ENCODE measurements at places on chromosomes 6 and 20. TPM values are rescaled to one million over a fixed set of nuclear protein-coding genes. Genes with fewer than 3 reads are reported as not detected.

DNA sequence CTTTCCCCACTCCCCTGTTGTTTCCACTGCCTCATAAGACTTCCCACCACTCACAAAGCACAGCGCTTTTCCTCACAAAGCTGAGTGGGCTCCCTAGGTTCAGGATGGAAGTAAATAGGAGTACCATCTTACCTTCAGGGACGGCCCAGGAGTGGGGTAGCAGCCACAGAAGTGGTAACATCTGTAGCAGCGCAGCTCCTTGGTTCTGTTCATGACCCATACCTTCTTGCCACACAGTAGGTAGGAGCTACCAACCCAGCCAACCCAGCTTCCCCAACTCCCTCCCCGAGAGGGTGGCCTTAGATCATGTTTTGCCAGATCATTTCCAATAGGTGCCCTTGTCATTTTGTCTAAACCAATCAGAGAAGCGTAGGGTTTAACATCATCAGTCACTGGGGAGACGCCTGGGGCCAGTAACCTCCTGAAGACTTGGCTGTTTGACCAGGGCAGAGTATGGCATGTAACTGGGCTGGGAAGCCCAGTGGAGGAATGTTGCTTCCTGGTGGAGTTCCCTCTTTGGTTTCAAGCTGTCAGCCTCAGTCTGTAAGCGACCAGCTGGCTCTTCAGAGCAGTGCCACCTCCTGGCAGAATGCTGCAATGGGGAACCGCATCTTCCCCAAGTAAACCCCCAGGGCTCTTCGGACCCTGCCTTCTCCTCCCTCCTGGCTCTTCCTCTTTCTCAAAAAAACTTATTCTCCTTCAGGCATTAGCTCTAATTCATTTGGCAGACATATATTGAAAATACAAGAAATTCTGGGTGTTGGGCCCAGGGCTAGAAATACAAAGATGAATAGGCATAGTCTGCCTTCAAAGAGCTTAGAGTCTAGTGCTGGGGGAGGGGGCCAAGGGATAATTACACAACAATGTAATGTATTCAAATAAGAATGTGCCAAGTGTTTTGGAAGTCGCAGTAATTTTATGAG lies at the start of gene HLA-DMA:
Gene HLA-DMA (minus strand): TSS at position 281 of the 923 bp plus-strand sequence. CDS start 61 bp downstream, at position 220.
- no peak within 1 kb of the TSS for H3K27ac ChIP-seq
- H3K4me3 ChIP-seq: no peak within 1 kb of the TSS
- no peaks in the 10 kb centered on the region for H3K27me3 ChIP-seq

DNA sequence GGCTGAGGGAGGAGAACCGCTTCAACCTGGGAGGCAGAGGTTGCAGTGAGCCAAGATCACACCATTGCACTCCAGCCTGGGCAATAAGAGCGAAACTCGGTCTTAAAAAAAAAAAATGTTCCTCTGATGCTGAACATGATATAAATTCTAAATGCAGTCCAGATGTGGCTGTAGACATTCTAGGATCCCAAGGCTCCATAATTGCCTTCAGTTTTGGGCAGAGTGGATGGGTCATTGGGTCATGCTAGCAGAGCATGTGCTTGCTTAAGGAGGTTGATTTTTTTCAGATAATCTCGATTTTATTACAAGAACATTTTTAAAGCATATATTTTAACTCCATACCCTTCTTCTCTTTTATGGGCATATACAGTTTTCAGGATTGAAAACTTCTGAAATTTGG lies 112.0 kb downstream of the UTRN start:
- H3K4me1 ChIP-seq: no peaks in the 10 kb centered on the region
- H3K27me3 ChIP-seq: no peaks in the 10 kb centered on the region
- H3K27ac ChIP-seq: no peak overlapping the region

The SPEF1 gene
- polyA plus RNA-seq: 0.06 TPM

DNA sequence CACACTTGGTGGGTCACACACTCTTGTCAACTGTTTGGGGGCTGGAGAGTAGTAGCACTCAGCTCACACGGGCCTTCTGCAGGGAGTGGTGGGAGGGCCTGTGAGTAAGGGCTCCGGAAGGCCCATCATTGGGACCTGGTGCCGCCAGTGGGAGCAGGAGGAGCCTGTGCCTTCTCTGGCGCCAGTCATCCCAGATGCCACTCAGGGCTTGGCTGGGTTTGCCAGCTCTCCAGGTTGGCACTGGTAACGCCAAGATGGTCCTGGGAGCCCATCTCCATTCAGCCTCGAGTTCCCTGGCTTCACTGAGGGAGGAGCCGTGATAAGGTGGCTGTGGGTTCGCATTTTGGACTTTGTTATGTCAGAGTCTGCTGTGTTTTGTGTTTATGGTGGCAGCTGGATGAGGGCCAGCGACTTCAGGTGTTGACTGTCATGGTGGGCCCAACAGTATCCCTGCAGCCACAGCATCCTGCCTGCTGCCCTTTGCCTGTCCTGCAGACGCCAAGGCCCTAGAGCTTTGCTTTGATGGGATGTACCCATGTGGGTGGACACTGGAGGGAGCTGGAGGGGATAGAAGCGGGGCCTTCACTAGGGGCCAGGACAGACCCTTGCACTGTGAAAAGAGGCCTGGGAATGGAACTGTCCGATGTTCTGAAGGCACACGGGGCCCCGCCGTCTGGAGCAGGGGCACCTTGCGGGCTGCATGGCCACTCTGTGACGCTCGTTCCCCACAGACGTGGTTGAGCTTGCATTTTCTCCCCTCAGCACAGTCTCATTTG lies 13.3 kb upstream of the DNAJC5 start:
- no peaks in the 10 kb centered on the region for H3K27me3 ChIP-seq
- H3K4me3 ChIP-seq: no peak overlapping the region
- H3K4me1 ChIP-seq: peaks cover 20% of the 10 kb centered on the region
- no peak overlapping the region for H3K27ac ChIP-seq
- peaks cover 44% of the 10 kb centered on the region for H3K36me3 ChIP-seq

- no peak overlapping the region for H3K27ac ChIP-seq
- no peaks in the 10 kb centered on the region for H3K36me3 ChIP-seq
- DNase-seq: no peak
- H3K4me3 ChIP-seq: no peak overlapping the region
- no peaks in the 10 kb centered on the region for H3K27me3 ChIP-seq
- no peaks in the 10 kb centered on the region for H3K4me1 ChIP-seq
Measured at GRCh38 chr20:8764344-8764962, 304.4 kb upstream of the PLCB4 start.

GRCh38 chr6:91213229-91213901 lies 626.5 kb upstream of the MAP3K7 start:
- H3K4me3 ChIP-seq: no peak overlapping the region
- no peaks in the 10 kb centered on the region for H3K36me3 ChIP-seq
- no peaks in the 10 kb centered on the region for H3K27me3 ChIP-seq
- no peak for DNase-seq
- H3K4me1 ChIP-seq: no peaks in the 10 kb centered on the region
- H3K27ac ChIP-seq: no peak overlapping the region

The OXT gene
- not detected for polyA plus RNA-seq

DNA sequence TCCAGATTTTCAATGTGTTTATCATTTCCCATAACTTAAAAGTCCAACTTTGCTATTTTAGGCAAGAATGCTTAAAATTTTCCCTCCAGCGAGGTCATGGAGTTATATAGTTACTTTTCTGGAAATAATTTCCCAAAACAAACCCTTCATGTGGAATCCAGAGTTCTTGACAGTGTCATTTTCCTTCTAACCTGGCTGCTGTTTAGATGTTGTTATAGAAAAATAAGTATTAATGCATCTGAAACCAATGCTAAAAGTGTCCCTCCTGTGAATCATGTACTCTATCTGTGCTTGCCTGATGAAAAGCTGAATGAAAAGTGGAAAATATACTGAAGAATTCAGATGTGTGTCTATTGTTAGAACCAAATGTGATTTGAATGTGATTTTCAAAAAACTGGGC lies 245.3 kb upstream of the HSF2 start:
- no peak overlapping the region for H3K27ac ChIP-seq
- no peaks in the 10 kb centered on the region for H3K27me3 ChIP-seq
- no peak overlapping the region for H3K4me3 ChIP-seq

DNA sequence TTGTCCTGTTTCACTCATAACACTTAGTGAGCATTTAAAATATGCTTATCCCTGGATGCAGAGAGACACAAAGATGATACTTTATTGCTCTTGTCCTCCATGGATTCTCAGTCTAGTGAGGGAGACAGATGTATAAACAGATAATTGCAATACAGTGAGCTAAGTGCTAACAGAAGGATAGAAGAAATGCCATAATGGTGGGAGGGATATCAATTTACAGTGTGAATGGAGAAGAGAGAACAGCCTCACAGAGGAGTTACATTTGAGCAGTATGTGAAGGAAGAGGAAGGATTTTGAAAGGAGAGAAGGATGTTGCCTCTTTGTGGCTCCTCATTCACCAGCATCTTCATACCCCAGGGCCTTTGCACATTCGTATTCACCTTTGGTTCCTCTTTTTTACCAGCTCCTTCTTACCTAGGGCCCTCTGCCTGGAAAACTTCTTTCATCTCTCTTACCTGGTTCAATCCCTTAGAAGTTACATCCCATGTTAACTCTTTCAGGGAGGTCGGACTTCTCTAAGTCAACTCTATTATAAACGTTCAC lies 341.7 kb downstream of the PRL start:
- no peaks in the 10 kb centered on the region for H3K36me3 ChIP-seq
- H3K4me1 ChIP-seq: peaks cover 4% of the 10 kb centered on the region
- no peak overlapping the region for H3K27ac ChIP-seq
- no peak for DNase-seq

- no peaks in the 10 kb centered on the region for H3K27me3 ChIP-seq
- H3K36me3 ChIP-seq: no peaks in the 10 kb centered on the region
- H3K4me1 ChIP-seq: no peaks in the 10 kb centered on the region
Measured at GRCh38 chr20:8853805-8854338, 215.0 kb upstream of the PLCB4 start.

DNA sequence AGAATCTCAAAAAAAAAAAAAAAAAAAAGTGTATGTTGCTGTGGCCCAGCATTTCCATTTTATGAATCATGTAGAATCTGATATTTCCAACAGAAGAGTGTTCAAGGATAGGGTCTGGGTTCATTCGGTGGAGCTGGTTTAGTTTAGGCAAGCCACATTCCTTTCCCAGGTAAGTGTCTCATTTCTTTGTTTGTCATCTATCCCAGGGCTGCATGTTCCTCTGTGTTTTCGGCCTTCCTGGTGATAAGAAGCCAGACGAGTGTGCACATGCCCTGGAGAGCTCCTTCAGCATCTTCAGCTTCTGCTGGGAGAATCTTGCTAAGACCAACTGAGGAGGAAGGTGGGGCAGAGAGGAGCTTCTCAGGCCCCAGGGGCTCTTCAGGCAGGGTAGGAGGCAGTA lies 38.2 kb downstream of the NFYA start:
- H3K27ac ChIP-seq: no peak overlapping the region
- no peaks in the 10 kb centered on the region for H3K27me3 ChIP-seq
- no peaks in the 10 kb centered on the region for H3K36me3 ChIP-seq
- peaks cover 10% of the 10 kb centered on the region for H3K4me1 ChIP-seq

The FBXO5 gene
- 9.0 TPM for polyA plus RNA-seq

DNA sequence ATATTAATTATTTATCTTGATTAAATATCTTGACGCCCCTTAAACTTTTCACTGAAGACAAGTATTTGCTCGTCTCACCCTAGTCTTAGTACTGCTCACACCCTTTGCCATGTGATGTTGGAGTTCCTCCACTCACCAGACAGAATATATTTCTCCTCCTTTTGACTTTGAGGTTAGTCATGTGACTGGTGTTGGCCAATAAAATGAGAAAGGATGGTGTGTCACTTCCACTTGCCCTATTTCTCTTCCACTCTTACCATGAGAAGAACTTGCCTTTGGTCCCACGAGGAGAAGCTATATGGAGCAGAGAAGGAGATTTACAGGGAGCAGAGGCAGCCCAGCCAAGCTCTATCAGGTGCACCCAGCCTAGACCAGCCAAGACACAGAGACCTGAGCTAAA lies 64.9 kb upstream of the TAB2 start:
- no peak overlapping the region for H3K27ac ChIP-seq
- no peak overlapping the region for H3K4me3 ChIP-seq
- H3K4me1 ChIP-seq: no peaks in the 10 kb centered on the region

GRCh38 chr6:130671577-130671976 lies 155.6 kb upstream of the SMLR1 start:
- no peak for DNase-seq
- H3K27ac ChIP-seq: no peak overlapping the region
- H3K27me3 ChIP-seq: no peaks in the 10 kb centered on the region
- no peaks in the 10 kb centered on the region for H3K36me3 ChIP-seq

The RANBP9 gene
- polyA plus RNA-seq: 36.7 TPM

GRCh38 chr6:41581381-41581991 lies 35.3 kb downstream of the FOXP4 start:
- H3K27ac ChIP-seq: no peak overlapping the region
- H3K4me3 ChIP-seq: no peak overlapping the region
- H3K36me3 ChIP-seq: peaks cover 8% of the 10 kb centered on the region
- H3K4me1 ChIP-seq: peaks cover 38% of the 10 kb centered on the region
- no peak for DNase-seq
- H3K27me3 ChIP-seq: no peaks in the 10 kb centered on the region

GRCh38 chr6:56954403-56955170 lies at the start of gene BEND6:
BEND6 (plus strand) TSS chr6:56955107; CDS start chr6:56981811, 26,704 bp downstream.
- no peaks in the 10 kb centered on the region for H3K36me3 ChIP-seq
- H3K4me3 ChIP-seq: peak within 1 kb of the TSS; percentile 70
- peak within 1 kb of the TSS; percentile 76 for H3K27ac ChIP-seq

The ATXN1 gene
- 9.7 TPM for polyA plus RNA-seq

GRCh38 chr6:118890997-118891790 lies 2.8 kb upstream of the ASF1A start:
- no peak for DNase-seq
- no peaks in the 10 kb centered on the region for H3K36me3 ChIP-seq
- H3K27ac ChIP-seq: no peak overlapping the region
- H3K4me1 ChIP-seq: peaks cover 22% of the 10 kb centered on the region

The OVOL2 gene
- polyA plus RNA-seq: 3.1 TPM

- no peaks in the 10 kb centered on the region for H3K36me3 ChIP-seq
- DNase-seq: peak; percentile 50
- H3K27me3 ChIP-seq: no peaks in the 10 kb centered on the region
- peaks cover 32% of the 10 kb centered on the region for H3K4me1 ChIP-seq
Measured at GRCh38 chr6:53854843-53855567, 60.2 kb downstream of the LRRC1 start.

The PDSS2 gene
- 12.5 TPM for polyA plus RNA-seq

The PMEPA1 gene
- 50.7 TPM for polyA plus RNA-seq

- no peaks in the 10 kb centered on the region for H3K36me3 ChIP-seq
- peaks cover 5% of the 10 kb centered on the region for H3K4me1 ChIP-seq
- H3K27ac ChIP-seq: no peak overlapping the region
- H3K4me3 ChIP-seq: no peak overlapping the region
- no peak for DNase-seq
Measured at GRCh38 chr6:151512481-151512880, 18.7 kb downstream of the CCDC170 start.
